GDM1 (cell line): ENCODE measurements at places on chromosomes 16 and 17.

GRCh38 chr17:5794881-5795506 is 210.7 kb upstream of the NLRP1 start:
- DNase-seq = no peak

- DNase-seq = no peak
These were observed 381 bp downstream of the CTNS start for GRCh38 chr17:3636908-3637373.

DNA sequence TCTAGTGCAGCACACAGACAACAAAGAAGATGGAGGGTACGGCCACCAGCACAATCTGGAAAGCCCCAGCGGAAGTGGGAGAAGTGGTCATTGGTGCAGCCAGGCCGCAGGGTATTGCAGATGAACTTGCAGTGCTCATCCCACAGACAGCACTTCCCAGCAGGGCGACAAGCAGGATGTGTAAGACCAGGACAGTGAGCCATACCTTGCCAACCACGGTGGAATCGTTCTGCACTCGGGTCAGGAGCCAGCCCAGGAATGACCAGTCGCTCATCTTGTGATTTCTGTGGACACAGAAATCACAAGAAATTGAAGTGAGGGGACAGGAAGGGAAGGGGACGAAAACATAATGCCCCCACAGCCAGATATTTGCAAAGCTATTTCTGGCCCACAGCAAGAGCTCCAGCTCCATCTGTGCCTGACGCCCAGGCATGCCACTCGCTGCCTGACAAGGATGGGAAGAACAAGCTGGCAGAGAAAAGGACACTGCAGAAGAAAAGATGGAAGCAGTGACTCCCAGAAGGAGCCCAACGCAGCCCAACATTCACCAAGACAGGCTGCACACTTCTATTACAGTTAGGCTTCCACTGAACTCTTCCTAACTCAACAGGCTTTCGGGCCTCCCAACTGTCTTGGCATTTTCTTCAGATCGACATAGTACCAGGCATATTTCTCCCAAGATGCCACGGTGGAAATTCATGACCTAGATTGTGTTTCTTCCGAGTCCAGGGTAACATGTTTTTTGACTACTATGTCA is 17.5 kb upstream of the MYO18A start:
- DNase-seq = no peak

DNA sequence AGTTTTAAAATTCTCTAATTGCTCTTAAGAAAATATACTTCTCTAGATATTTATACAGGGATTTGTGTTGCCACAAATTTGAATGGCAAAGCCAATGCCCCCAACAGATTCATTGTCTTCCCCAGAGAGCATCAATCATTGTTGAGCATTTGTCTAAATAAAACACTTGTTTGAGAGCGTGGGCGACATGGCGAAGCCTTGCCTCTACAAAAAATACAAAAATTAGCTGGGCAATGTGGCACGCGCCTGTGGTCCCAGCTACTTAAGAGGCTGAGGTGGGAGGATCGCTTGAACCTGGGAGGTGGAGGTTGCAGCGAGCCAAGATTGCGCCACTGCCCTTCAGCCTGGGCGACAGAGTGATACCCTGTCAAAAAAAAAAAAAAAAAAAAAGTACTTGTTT is 13.4 kb upstream of the SRSF1 start:
- DNase-seq = no peak

DNA sequence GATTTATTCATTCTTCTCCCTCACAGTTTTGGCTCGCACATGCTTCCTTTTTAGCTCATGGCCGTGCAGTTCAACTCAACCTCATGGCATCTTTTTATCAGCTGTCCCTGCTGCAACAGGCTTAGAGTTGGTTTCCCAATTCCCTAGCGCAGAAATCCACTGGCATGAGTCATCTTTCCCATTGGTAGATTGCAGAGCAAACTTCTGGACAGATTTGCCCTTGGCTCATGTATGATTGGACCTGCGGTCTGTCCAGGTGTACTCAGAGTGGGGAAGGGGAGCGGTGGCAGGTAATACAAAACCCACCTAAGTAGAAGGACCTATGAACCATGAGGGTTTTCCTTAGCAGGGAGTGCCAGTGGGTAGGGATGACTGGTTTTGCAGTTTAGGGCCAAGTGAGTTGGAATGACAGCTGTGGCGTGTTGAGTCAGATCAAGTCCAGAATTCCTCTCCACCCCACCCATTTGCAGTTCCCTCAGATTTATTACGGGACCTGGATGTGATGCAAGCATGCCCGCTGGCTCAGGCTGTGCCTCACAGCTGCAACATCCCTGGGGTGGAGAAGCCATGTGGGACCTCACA is 584.7 kb downstream of the WWOX start:
- no peak for DNase-seq

- no peak for DNase-seq
These were observed 120.6 kb upstream of the KCNJ16 start for GRCh38 chr17:69954241-69954925.

DNA sequence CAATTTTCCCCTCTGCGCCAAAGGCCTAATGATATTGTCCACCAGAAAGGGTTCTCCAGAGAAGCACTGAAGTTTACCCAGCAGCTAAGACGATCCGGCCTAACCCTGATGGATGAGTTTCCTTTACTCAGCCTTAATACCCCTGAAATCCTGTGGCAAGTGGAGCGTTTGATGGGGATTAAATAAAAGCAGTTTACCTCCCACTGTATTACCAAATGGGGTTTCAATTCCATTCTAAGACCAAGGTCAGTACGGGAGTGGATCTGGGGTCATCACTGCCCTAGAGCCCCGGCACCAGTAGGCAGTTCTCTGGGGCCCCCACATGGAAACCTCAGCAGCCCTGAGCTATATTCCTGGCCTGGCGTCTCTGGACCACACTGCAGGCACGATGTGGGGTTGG is 97.1 kb upstream of the NOL11 start:
- no peak for DNase-seq

- DNase-seq = peak; percentile 20
These were observed 10.5 kb downstream of the TMIGD1 start for GRCh38 chr17:30323262-30323894.

DNA sequence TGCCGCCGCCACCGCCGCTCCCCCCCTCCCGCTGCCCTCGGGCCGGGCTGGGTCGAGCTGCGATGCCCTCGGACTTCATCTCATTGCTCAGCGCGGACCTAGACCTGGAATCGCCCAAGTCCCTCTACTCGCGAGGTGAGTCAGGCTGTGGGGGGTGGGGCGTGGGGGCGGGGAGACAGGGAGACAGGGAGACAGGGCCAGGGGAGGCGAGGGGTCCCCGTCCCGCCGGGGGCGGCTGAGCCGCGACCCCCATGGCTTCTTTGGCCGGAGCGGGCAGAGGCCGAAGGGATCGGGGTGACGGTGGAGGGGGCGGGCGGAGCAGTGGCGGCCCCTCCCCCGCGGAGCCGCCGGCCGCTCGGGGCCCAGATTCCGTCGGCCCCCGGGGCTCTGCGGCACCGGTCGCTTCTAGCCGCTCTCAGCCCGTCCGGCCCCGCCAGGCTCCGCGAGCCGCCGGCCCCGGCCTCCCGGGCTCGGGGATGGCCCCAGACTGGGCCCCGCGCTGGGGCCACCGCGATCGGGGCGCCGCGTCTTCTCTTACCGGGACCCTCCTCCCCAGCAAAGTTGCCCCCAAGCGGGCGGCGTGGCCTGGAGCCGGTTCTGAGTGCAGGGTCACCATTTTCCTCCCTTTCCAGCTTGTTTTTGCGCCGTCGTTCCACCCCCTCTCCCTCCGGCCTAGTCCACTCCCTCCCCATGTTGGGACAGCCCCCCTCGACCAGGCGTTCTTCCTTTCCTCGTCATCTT is 644 bp downstream of the NFAT5 start:
- DNase-seq = no peak

GRCh38 chr17:70184770-70185169 is 15.4 kb downstream of the KCNJ2 start:
- DNase-seq = no peak

GRCh38 chr16:64162613-64163375 is 959.1 kb downstream of the CDH11 start:
- DNase-seq = no peak

DNA sequence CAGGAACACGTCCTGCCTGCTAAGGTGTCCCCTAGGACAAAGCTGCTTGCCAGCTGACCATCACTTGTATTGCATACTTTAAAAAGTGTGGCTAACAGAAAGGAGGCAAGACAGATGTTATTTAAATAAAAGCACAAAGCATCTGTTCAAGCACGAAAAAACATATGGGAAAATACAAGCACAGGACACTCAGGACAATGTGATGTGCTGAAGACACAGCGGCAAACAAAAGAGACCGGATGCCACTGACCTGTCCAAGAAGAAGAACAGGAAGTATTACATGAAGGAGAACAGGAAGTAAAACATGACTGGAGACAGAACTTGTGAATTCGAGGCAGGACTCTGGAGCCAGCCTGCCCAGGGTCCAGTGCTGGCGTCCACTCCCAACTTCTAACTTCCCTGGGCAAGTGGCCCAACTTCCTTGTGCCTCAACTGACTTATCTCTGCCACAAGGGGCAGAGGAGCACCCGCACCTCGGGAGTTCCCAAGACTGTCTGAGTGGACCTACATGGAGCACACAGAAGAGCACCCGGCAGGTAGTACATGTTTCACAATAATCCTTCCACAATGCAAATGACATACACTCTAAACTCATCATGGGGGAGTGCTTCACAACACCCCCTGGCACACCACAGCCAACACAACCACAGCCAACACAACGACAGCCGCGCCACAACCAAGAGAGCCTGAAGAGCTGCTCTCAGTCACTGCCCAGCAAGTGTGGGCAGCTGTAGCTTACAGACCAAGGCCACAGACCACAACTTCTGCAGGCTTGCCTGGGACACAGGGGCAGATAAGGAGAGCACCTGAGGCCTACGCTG is 36.6 kb downstream of the ANKRD11 start:
- DNase-seq = peak; percentile 17

DNA sequence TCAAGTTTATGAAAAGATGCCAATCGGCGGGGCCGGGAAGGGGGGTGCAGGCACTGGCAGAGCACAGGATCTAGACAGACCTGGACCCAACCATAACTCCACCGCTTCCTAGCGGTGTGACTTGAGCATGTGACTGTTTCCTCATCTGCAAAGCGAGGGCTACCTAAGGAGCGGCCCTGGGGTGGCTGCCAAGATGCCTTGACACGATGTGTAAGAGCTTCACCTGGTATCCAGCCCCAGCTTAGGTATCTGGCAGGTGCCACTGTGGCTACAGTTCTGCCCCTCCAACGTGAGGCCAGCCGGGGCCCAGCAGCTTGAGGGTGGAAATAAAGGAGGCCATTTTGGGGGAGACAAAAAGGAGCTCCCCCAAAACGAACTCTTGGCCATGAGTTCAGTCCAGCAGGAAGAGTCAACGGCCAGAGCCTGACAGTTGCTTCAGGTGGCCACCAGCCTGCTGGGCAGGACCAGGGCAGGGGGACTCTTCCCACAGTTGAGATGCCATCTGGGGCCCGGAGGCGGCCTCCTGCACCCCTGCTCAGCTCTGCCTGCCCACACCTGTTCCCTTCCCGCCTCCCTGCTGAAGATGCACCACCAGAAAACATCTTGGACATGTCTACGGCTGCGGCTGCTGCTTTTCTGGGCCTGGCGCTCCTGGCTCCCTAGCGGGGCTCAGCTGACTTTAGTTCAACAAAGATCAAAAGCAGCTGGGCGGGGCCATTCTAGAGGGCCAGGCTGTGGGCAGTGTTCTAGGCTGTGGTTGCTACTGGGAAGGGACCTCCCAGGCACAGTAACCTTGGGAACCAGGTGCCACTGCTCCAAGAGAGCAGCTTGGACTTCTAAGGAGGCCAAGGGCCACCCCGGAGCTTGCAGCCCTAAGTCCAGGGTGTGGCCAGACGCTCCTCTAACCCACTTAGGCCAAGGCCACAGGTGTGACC is 3.4 kb upstream of the MTSS2 start:
- DNase-seq = no peak

DNA sequence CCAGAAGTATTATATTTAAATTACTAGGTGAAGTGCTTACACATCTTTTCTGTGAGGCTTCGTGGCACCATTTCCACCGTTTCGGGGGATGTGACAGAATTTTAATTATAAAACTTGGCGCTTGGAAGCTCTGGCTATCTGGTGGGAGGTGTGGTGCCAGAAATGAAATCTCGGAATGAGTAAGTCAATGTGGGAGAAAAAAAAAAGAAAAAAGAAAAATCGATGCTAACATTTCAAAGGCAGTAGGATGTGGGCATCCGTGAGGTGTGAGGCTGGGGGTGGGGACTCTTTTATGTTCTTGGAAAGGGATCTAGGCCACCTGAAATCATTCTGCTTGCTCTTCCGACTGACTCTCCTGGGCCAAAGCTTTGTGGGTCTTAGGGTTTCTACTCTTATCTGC is 21.9 kb downstream of the CPPED1 start:
- DNase-seq = no peak

DNA sequence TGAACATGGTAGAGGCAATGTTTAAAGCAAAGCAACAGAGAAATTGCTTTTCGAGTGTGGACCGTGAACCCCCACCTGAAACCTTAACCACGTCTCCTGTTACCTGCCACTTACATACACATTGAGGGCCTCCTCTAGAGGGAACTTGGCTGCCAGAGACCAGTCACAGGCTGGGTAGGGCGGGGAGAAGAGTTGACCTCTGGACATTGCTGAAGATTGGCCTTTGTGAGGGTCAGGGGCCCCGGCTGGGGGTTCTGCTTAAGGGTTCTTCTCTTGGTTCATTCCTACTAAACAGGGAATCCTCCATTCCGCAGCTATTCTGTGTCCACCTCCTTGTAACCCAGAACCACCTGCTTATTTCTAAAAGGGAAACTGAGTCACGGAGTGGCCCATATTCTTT is 53.8 kb downstream of the IRX6 start:
- DNase-seq = no peak

GRCh38 chr16:72120026-72120425 is 26.4 kb downstream of the DHX38 start:
- DNase-seq = no peak

DNA sequence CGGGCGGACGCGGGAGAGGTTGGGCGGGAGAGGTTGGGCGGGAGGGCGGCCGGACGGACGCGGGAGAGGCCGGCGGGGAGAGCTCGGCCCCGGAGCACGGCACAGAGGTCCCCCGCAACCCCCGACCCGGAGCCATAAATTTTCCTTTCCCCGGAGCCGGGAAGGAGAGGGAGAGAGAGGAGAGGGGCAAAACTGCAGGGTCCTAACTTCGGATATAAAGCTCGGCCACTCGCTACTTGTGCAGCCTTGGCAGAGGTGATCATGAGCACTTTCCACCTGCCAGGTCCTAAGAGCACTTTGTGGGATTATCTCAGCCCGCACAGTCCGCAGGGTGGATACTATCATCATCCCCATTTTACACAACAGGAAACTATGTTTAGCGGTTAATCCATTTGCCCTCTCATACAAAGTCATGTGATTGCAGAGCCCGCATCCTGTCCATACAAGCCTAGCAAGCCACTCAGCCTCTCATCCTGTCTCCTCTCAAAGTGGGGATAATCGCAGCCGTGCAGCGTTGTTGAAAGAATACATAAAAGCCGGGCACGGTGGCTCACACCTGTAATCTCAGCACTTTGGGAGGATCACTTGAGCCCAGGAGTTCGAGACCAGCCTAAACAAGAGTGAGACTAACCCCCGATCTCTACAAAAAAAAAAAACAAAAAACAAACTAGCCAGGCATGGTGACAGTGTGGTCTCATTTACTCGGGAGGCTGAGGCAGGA is 780 bp upstream of the DCAKD start:
- DNase-seq = no peak

GRCh38 chr16:52707676-52708337 is 160.9 kb upstream of the TOX3 start:
- no peak for DNase-seq
